SHP77 treated with DMSO at 0.1 percent for 48 hours (cell line): ENCODE measurements at places on chromosomes 2 and 18.

DNA sequence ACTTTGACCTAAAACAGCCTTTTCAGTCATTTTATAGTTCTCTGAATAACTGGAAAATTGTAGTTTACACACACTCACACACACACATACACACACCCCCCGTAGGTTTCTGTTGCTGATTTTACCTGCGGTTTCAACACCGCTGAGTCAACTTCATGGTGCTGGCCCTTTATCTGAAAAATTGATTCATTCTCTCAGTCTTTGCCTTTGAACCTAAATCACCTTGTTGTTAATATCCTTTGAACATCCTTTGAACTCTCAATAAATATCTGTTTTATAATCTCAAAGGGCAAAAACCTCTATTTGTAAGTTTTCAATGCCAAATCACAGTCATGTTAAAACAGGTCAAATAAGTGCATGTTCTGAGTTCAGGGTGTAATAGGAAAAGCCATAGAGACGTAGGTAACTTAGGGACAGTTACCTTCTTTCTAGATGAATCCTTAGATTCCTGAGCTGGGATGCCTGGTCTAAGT, 109.0 kb upstream of the BZW1 start:
- no peak for DNase-seq

DNA sequence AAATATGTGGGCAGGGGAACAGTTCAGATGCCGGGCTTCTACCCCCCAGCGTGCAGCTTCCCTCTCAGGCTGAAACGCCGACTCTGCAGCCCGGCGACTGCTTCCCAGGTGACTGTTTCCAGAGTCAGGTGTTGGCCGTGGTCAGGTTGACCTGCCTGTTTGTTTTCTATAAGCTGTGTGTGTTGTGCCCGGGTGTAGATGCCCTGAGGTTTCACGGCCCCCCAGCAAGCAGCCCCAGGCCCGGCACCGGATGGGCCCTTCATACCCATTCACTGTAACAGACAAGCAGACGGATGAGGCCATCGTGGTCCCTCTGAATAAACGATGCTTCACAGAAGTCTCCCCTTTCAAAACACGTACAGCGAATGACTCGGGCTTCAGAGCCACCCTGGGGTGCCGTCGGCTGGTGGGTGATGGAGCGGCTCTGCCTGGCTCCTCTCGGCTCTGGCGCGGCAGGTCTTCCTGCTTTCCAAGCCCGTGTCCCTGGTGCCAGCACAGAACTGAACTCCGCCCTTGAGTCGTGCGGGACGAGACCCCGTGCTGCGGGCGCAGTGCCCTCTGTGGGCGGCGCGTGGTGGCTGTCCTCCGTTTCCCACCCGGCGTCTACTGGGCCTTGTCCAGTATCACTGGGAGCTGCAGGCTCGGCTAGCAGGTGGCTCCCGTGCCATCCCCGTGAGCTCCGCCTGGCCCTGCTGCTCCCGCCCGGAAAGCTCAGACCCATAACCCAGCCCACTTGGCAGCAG, 15.0 kb upstream of the KCNG2 start:
- no peak for DNase-seq

DNA sequence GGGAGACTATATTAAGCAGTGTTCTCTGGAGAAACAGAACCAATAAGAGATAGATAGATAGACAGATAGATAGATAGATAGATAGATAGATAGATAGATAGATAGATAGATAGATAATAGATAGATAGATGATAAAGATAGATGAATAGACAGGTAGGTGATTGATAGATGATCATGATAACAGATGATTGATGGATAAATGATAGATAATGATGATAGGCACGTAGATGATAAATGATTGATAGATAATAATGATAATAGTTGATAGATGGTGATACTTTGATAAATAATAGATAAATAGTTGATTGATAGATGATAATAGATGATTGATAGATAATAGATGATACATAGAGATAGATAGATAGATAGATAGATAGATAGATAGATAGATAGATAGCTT, 48.5 kb downstream of the BOD1L2 start:
- DNase-seq = no peak

DNA sequence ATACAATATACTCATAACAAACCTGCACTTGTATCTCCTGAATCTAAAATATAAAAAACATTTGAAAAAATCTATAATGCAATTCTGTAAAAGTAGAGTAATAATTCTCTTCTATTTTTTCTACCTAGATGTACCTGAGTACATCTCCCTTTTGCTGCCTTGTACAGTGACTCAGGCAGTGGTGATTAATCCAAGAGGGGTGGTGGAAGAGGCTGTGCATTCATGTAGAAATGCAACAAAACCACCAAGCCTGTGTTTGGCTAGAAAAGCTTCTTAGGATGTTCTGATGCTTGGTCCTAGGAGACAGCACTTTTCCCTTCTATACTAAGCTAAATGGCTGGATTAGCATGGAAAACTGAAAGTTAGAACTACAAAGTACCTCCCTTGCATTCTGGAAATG, 245.8 kb downstream of the DPP10 start:
- no peak for DNase-seq

DNA sequence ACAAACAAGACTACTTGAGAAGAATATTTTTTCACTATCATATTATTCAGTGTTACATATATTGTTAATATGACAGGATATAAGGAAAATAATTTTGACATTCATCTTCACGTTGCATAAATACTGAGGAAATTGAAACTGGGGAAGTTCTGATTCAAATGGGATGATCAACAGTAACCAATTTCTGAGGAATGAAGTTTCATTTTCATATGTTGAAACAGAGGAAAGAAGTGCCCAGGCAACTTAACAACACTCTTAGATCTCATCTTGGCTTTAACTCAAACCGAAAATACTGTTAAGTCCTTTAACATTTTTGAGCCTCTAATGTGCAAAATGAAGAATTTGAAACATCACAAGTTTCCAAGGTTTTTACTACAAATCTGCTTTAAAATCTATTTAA, 612.2 kb upstream of the VRK2 start:
- no peak for DNase-seq

DNA sequence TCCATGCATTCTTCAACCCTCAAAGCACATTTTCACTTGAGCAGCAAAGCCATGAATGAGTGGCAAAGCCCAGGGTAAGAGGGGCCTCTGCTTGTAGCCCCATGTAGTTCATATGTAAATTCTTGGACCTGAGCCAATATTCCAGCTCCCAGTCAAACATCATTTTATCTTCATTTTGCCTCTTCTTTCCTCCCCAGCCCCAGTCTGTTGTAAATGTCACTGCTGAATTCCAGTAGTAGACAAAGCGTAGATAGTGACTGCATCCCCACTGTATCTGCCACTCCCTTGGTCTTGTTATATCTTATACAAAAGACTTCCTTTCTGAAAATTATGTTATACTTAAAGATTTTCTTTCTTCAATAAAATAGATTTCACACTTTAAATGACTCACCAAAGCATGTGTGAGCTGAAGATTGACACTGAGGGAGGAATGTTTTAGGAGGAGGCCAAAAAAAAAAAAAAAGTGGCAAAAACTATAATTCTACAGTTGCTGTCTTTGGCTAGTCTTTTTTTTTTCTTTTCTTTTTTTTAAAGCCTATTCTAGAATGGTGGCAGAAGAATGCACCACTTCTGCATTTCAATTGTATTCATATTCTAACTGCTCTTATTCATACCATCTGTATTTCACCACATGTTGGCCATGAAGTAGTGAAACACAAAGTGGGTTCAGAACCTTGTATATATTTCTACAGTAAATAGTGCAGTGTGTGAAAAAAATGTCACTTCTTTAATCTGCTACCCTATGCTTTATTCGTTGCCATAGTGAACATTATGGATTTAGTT, 306.1 kb downstream of the CPS1 start:
- no peak for DNase-seq

GRCh38 chr2:110820128-110820527, 87.8 kb downstream of the ACOXL start:
- DNase-seq = no peak

- DNase-seq = no peak
Measured at GRCh38 chr18:78242806-78243205, 736.8 kb upstream of the SALL3 start.

- no peak for DNase-seq
Measured at GRCh38 chr2:44120428-44120827, 48.2 kb upstream of the PPM1B start.

GRCh38 chr18:56873441-56874140, 222.4 kb downstream of the WDR7 start:
- no peak for DNase-seq

GRCh38 chr2:203861197-203861596, 6.4 kb upstream of the CTLA4 start:
- no peak for DNase-seq

GRCh38 chr18:9615280-9615797, 980 bp upstream of the PPP4R1 start:
- no peak for DNase-seq

DNA sequence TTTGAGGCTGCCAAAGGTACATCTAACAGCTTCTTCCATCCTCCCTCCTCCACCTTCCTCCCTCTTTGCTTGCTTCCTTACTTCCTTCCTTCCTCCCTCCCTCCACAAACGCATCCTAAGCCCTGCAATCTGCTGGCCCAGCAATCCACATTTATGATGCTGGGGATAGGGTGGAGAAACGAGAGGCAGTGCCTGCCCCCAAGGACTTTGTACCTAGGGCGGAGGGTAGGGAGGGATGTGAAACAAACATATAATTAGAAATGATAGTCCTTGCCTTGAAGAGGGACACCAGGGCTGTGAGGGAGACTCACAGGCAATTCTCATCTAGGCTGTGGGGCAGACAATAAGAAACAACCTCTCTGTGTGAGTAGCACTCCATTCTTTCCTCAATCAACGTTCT, 188.3 kb downstream of the ANKRD30B start:
- DNase-seq = no peak

GRCh38 chr2:173652767-173653431, 298.2 kb downstream of the CDCA7 start:
- no peak for DNase-seq

DNA sequence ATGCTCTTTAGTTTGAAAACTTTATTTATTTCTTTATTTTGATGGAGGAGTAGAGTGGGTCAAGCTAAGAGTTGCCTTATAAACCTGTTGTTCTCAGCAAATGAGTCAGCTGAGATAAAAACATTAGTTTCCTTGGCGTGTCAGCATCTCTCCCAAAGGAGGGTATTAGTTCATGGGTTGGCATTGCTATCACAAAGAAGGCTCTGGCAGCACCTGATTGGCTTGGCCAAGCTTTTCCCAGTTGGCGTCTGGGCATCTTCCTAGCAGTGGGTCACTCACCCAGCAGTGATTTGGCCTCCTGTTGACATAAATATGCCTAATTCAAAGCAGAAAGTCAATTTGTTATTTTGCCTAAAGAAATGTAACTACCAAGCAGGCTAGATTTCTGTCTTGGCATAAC, 200.7 kb upstream of the TNP1 start:
- no peak for DNase-seq

DNA sequence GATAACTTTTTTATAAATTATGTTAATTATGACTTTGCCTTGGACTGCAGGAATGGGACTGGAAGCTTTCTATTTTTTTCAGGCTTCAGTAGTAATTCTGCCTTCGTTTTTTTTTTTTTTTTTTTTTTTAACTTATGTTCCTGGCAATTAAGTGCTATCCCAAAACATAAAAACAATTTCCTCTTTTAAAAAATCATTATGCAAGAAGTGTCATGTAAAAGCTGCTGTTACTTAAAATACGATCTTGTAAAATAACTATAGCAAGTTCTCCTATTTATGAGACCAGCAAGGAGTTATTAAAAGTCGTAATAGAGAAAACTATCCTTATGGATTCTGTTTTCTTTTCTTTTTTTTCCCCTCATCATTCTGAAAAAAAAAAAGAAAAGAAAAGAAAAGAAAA, 301.6 kb upstream of the FBXO11 start:
- DNase-seq = no peak

DNA sequence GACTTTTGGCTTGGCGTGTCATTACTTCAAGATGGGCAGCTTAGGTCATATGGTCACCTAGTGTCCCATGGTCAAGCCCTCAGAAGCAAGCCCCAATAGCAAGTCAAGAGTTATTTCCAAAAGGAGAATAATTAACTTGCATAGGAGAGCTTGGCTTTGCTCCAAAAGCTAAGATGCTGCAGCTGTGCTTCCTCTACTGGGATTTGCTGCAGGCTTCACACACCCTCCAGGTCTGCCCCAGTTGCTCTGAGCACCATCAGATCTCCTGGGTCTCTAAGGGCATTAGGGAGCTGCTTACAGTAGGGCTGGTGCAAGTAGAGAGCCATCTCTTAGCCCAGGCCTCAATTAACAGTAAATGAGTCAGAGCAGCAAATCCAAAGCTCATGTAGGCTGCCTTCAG, 46.6 kb downstream of the THUMPD2 start:
- no peak for DNase-seq

- DNase-seq = no peak
Measured at GRCh38 chr2:109339519-109339966, 210.5 kb downstream of the SH3RF3 start.

- DNase-seq = no peak
Measured at GRCh38 chr18:22789600-22789999, 143.5 kb upstream of the RBBP8 start.

- DNase-seq = no peak
Measured at GRCh38 chr2:121900391-121900790, 144.9 kb downstream of the TSN start.

- DNase-seq = no peak
Measured at GRCh38 chr18:58497845-58498244, 131.0 kb downstream of the ALPK2 start.

DNA sequence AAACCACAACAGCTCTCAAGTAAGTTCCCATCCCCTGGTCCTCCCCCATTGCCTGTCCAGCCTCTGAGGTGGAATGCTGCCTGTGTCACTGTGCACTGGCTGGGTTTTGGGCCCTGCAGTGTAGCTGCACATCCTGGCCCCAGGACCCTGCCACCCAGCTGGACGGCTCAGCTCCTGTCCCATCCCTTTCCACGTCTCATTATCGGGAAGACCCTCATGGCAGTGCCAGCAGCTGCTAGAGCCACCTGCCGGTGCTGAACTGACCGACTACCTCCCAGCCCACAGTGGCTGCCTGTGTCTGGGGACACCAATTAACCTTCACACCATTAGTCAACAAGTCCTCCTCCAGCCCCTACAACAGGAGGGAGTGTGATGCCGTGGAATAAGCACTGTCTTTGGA, 31.9 kb downstream of the ADCY3 start:
- no peak for DNase-seq

DNA sequence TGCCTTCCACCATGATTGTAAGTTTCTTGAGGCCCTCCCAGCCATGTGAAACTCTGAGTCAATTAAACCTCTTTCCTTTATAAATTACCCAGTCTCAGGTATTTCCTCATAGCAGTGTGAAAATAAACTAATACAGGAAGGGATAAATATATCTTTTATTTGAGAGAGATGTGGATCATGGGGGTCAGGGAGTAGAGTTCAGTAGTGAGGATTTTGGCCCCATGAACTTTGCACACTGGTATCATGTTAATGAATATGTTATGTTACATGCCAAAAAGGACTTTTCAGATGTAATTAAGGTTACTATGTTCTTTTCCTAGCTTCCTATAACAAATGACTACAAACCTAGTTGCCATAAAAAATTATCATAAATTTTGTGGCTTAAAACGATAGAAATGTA, 1393.7 kb downstream of the DSC3 start:
- DNase-seq = no peak
